T follicular helper cell (primary cell): ENCODE measurements at places on chromosomes 13 and 19.

DNA sequence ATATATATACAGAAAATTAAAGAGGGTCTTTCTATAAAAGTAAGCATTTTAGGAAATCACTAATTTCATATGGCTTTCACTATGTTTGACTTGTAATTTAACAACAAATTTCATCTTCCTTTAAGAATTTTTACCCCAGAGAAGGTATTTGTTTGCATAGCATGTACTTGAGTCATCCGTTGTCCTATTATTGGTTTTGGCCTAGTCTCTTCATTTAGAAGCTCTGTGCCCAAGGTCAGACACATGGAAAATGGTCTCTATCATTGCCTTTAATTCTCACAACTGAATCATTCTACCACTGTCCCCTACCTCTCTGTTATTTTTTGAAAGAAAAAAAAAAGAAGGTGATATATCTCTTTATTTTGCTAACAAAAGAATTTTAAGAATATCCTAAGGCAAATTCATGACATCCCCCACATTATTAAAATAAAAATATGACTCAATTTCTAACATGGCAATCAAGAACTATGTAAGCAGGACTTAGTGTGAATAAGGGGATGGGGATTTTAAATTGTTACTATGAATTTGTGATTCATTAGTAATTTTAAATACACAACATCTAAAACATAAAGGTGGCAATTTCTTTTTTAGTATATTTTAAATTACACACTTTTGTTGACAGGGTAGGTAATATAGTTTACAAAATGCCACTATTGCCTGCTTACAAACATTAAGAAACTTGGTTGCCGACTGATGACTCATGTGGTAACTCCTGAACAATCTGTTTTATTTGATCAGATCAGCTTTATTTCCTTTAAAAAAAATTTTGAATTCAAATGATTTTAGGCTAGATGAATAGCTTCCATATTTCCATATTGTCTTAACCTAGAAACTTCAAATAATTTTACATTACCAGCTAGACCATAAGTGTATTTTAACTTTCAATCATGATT lies 13.9 kb downstream of the SLITRK5 start:
- no peak for DNase-seq

DNA sequence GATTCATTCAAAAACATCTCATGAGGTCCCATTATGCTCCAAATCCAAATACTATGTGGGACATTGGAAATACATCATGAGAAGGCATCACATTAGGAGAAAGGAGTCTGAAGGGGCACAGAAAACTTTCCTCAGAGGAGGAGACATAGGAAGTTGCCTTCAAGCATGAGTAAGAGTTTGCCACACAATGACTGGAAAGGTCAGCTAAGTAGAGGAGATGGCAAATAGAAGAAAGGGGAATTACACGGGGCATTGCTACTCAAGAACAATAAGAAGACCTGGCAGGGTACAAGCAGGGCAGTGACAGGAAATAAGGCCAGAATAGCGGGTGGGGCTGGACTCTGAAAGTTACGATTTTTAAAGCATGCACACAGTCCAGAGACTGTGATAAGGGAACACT lies 231.6 kb downstream of the SPRY2 start:
- DNase-seq = no peak

- DNase-seq = no peak
These were observed 230.1 kb downstream of the KCTD12 start for GRCh38 chr13:76656056-76656455.

DNA sequence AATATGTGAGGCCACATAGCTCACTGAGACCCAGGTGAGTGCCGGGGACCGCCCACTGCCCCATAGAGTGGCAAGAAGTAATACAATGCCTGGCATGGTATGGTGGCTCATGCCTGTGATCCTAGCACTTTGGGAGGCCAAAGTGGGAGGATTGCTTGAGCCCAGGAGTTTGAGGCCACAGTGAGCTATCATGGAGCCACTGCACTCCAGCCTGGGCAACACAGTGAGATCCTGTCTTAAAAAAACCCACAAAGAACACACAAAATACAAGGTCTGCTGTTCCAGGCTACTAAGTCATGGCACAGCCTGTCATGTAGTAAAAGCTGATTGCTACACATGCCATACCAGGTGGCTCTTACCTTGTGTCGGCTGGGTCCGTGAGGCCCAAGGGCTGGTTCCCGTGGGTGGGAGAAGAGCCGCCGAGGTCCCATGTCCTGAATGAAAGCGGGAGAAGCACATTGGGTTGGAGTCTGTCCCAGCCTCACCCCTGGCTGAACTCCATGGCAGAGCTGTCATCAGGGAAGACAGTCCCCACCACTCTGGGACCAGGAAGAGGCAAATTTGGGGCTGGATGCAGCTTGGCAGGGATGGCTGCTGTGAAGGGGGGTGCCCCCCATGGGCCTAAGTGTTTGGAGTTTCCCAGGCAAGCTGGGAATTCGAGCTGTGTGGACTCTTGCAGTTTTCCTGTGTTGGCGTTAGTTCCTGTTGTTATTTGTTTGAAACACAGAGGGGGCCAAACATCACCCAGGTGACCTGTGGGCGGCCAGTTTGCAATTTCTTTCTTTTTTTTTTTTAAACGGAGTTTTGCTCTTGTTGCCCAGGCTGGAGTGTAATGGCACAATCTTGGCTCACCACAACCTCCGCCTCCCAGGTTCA lies 3.2 kb upstream of the FDX2 start:
- no peak for DNase-seq

DNA sequence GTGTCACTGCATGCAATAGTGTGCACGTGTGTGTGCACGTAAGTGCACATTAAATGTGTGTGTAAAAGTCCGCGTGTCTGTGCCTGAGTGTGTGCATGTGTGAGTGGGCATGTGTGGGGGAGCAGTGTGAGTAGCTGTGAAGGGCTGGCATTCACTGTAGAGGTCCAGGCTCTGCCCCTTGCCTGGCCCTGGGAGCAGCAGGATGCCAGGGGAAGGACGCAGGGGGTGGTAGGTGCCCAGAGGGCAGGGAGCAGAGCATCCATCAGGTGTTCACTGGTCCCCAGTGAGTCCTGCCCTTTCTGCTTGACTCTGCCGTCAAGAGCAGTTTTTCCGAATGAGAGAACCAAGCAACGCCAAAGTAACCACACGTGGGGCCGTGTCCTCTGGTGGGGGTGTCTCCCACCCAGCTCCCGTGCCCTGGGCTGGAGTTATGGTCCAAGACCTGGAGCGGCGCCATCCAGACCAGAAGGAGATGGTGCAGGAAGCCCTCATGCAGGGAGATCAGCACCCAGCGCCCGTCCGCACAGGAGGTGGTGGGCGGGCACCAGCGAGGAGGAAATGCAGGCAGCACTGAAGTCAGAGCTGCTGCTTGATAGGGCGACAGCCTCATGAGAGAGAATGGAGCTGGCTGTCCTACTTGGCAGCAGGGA lies 68.5 kb downstream of the TEX29 start:
- DNase-seq = no peak

DNA sequence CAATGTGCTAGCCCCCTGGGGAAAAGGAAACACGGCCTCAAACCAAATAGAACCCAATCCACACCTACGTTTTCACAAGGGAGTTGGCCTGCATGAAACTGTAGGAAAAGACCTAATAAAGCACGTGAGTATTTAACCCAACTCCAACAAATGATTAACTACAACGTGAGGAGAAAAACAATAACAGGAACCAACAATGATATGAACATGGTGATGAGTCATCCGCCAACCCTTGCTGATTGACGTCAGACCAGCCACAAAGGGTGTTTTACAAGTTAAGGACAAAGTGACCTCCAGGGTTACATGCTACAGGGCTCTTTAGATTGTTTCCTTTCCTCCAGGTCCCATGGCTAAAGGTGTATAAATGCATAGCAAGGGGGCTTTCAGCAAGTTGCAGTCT lies 460.5 kb downstream of the COG6 start:
- DNase-seq = no peak

GRCh38 chr19:57141699-57142098 lies 3.3 kb downstream of the ZIM3 start:
- no peak for DNase-seq
